Osteocyte (in vitro differentiated cells): ENCODE measurements at places on chromosomes 3 and 15.

GRCh38 chr3:194177141-194177540 is 41.2 kb downstream of the HES1 start:
- DNase-seq: no peak

GRCh38 chr15:48631176-48631770 is 14.2 kb downstream of the FBN1 start:
- DNase-seq: no peak

GRCh38 chr15:71136159-71136783 is 21.0 kb downstream of the THSD4 start:
- DNase-seq: no peak

DNA sequence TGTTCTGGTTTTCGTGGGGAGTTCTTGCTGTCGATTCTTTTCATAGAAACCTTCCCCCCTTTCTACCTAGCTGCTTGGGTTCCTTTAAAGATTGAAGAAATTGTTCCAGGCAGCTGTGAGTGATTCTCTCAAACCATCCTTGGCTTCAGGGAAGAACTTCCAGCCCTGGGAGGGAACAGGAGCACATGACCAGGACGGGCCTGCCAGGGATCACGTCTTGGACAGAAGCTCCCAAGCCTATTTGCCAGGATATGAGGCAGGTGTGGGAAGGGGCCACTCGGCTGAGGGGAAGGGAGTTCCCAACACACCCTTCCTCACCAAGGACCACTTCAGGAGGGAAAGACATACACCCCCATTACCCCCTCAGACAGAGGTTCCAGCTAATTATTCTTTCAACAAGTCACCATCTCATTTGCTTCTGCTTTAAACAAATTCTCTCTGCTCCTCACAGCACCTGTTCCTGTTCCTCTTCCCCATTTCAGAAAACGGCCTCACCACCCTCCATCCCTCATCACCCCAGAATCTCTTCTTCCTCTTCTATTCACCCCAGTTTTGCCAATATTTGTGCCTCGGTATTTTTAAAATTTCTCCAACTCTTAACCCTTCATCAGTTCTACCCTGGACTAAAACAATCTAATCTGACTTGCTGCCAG is 62.5 kb downstream of the WHAMM start:
- peak; percentile 7 for DNase-seq

DNA sequence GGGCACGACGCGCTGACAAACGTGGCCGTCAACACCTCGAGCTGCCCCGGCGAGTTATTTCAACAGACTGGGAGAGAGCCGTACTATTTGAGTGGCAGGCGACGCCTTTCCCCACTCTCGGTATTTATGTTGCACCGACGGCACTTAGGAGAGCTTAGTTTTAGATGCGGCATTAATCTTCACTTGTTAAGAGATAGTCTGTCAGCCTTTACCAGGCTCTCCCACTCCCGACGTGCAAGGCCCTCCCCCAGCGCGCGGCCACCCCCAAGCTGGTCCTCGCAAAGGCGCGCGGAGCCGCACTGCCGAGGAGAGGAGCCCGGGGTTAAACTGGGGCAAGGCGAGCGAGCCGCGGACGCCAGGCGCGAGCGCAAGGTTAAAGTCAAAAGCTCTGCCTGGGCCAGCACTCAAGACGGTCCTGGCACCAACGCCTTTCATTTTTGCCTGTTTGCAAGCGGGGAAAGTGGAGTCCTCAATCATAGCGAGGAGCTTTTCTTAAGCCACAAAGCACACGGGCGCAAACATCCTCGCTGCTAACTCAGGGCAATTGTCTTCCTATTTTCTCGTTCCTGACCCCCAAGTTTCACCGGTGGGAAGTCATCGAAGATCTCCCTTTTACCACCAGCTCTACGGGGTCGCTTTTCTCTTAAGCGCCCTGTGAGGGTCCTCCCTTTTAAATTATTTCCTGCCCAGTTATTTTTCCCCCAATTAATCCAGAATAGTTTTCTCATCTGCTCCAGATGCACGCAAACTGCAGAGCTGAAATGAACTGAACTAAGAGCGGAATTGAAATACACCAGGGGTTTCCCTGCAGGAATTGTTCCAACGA is 86.6 kb downstream of the NR2F2 start:
- no peak for DNase-seq

DNA sequence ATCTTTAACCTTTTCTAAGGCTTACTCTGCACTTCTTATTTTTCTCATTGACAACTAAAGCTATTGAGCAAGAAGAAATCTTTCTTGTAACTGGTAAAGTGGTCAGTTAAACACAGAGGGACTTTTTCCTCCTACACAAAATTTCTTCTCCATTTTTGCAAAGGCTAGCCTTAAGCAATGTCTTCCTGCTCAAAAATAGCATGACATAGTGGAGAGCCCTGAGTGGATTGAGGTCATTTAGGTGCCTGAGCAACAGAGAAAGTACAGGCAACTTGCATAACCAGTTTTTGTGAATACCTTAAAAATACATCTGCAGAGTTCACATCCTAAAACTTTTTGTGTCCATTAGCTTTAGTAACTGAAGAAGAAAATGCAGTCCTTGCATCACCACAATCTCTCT is 144.7 kb upstream of the TTC14 start:
- DNase-seq: no peak

GRCh38 chr3:65712140-65712539 is 326.6 kb downstream of the MAGI1 start:
- DNase-seq: no peak

GRCh38 chr15:61640756-61641155 is 411.7 kb upstream of the RORA start:
- no peak for DNase-seq

- DNase-seq: no peak
Observed at GRCh38 chr3:36394176-36394575, 13.9 kb downstream of the STAC start.

GRCh38 chr3:113546414-113546893 is 14.1 kb downstream of the SIDT1 start:
- no peak for DNase-seq

DNA sequence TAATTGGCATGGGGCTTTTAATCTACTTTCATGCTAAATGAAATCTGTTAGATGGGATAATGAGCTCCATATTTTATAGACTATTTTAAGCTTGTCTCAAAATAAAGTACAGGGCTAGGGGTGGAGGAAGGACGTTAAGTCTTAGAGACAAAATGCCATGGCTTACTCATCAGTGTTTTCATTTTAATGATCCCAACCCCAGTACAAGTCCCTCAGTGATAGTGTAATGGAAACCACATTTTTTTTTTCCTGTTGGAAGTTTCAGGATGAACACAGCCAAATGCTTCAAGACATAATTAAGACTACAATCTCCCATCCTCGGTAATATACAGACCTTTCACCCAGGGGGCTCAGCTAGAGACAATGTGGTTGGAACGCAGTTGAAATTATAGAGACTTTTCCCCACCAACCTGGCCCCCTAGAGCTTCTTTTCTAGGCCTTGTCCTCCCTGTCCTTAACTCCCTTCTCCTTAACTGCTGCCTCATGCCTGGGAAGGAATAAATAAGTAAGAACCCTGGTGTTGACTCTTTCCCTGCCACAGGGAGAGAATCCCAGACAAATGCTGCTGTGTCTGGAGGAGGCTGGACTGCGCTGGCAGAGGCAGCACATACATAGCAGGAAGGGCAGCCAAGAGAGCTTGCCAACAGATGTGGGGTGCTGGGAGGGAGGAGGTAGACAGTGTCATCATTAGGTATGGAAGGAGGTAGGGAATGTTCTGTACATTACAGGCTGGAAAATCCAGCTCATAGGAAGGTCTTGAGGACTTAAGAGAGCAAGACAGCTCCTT is 115.4 kb upstream of the ROPN1 start:
- no peak for DNase-seq

DNA sequence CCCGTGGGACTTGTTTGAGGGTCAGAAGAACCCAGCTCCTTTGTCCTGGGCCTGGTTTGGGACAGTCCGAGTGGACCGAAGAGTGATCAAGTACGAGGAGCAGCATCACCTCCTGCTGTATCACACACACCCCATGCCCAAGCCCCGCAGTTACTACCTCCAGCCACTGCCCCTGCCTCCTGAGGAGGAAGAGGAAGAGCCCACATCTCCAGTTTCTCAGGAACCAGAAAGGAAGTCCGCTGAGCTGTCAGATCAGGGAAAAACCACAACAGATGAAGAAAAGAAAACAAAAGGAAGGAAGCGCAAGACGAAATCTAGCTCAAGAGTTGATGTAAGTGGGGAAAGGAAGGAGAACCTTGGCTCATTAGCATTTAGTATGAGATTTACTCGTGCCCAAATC is 3.3 kb upstream of the P2RY12 start:
- DNase-seq: no peak
